ENCODE measurements at places on chromosomes 3 and 15. TPM values are rescaled to one million over a fixed set of nuclear protein-coding genes. Genes with fewer than 3 reads are reported as not detected.
A peak's percentile ranks its signal among the peaks of the same experiment; 100 is the strongest.

DNA sequence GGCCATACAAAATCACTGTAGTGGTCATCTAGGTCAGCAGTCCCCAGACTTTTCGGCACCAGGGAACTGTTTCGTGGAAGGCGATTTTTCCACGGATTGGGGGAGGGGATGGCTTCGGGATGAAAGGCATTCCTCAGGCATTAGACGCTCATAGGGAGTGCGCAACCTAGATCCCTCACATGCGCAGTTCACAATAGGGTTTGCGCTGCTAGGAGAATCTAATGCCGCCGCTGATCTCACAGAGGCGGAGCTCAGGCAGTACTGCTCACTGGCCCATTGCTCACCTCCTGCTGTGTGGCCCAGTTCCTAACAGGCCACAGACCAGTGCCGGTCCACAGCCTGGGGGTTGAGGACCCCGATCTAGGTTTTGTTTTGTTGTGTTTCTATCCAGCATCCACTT lies 200.1 kb downstream of the SLC9A9 start:
- DNase-seq: no peak

DNA sequence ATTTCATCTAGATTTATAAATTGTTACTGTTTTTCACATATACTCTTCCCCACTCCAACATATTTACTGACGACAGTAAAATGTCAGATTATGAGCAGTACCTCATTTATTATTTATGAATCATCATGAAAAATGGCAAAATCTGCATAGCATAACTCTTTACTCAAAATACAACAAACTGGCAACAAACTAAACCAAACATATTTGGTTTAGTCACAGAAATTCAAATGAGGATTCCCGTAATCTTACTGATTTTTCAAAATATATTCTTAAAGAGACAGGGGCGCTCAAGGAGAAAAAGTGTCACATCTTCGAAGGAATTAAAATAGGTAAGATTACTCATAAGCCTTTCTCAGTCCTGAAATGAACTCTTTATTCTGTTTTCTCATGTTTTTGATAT lies 3.0 kb upstream of the GPR87 start:
- no peak for DNase-seq

The SLC12A1 gene
- not detected for total RNA-seq

DNA sequence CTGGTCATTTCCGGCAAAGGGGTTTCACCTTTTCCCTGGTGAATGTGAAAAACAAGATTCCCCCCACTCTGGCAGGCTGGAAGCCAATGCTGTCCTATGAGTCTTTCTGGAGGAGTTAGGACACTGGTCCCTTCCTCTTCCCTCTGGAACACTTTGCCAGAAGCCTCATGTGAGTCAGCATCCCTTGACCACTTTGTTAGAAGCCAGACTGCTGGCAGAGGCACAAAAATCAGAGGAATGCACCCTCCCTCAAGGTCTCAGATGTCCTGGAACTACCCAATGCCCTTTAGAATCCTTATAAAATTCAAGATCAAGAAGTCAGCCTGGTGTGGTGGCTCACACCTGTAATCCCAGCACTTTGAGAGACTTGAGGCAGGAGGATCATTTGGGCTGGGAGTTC lies 26.6 kb downstream of the ITGB5 start:
- DNase-seq: peak; percentile 79

DNA sequence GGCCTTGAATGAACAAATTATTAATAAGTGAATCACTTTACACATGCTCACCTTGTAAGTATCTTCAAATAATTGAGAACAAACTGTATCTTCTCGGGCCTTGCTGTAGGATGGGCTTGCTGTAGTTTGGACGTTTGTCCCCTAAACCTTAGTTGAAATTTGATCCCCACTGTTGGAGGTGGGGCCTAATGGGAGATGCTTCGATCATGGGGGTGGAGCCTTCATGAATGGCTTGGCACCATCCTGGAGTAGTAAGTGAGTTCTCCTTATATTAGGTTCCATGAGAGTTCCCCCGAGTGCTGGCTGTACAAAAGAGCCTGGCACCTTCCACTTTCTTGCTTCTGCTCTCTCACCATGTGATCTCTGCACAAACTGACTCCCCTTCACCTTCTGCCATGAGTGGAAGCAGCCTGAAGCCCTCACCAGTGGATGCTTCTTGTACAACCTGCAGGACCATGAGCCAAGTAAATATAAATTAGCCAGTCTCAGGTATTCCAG lies 29.3 kb downstream of the PIGB start:
- DNase-seq: no peak

- no peak for DNase-seq
Measured at GRCh38 chr3:19866751-19867347, 67.2 kb downstream of the EFHB start.

DNA sequence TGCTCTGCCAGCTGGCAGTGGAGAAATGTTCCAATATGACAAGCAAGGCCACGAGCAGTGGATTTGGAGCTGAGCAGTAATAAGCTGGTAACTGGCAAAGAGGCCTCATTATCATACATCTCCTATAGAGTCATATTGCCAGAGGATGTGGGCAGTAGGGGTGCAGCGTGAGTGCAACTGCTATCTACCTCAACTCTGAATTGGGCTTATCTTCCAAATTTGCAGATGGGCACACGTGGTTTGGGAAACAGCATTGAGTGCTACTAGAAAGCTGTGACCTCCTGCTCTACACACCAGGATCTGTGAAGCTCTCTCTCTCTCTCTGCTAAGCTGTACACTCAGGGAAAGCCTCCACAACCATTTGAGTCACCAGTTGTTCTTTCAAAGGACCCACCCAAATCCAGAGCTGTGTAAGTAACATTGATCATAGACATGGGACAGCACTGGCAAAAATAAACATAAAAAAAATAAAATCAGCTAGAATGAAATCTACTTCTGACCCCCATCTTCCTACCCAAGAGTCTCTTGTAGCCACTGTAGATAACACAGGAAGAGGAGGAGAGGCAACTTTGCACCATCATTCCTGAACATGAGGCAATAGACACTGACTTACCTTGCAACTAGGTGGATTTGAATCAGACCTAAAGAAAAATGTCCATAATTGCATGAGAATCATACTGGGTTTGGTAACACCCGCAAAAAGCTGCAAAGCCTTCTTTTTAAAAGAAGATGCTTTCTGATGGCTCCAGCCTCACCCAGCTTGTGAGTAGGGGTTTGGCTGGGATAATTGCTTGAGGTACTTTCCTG lies 82.9 kb upstream of the THBS1 start:
- DNase-seq: no peak

DNA sequence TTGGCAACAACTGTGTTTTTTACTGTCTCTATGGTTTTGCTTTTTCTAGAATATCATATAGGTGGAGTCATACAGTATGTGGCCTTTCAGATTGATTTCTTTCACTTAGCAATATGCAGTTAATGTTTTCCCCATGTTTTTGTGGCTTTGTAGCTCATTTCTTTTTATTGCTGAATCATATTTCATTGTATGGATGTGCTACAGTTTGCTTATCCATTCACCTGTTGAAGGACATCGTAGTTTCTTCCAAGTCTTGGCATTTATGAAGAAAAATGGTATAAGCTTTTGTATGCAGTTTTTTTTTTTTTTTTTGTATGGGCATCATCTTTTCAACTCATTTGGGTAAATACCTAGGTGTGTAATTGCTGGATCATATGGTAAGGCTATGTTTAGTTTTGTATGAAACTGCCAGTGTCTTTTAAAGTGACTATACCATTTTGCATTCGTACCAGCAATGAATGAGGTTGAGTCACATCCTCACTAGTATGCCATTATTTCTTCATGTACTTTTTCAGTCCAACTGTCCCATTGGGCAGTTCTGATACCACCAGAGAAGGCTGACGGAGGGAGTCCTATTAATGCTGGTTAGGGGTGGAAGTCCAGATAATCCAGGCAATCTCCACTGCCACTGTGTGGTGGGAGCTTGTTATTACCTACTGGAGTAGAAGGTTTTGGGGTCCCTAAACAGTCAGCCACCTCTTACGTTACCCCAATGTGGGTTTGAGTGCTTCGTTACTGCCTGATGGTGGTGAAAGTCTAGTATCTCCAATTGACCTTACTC lies 210.5 kb downstream of the DOCK3 start:
- no peak for DNase-seq

- DNase-seq: no peak
Measured at GRCh38 chr3:5021116-5022092, 42.2 kb downstream of the BHLHE40 start.
